ENCODE measurements at places on chromosomes 1 and 21.
A peak's percentile ranks its signal among the peaks of the same experiment; 100 is the strongest.

GRCh38 chr1:69585666-69586065, 17.9 kb downstream of the LRRC7 start:
- DNase-seq = no peak

DNA sequence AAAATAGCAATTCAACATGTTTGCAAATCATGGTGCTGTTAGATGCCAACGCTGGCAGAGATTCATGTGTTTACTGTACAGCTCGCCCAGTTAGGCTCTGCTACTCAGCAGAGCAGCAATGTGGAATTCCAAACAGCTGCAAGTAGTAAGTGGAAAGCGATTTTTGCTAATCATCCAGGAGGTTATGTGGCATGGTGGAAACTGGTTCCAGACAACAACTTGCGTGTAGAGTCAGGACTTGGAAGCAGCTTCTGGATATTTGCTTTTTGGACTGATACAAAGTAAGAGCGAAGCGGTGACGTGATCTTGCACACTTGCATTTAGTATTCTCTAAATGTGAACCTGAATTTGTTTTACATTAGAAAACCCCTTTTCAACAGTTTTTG, 27.1 kb upstream of the HHAT start:
- DNase-seq = no peak

GRCh38 chr1:212699104-212699624, 476 bp downstream of the BATF3 start:
- peak; percentile 36 for DNase-seq

DNA sequence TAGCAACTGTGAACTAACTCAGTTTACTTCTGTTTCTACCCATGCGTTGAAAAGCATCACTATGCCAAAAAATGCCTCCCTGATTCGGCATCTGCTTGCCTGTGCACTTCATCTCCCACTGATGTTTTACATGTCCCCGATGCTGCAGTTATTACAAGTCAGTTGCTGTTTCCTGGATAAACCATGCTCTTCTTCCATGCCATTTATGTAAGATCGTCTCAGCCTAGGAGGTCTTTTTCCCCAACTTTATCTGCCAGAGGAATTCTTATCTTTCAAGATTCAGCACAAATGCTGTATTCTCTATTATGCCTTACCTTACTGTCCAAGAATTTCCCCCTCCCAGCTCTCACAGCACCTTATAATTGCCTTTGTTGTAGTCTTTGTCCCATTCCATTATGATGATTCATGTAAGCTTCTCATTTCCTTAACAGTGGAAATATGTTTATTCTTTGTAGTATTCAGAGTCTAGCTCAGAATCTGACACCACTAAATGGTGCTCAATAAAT, 30.0 kb downstream of the PRKACB start:
- no peak for DNase-seq

GRCh38 chr1:67367370-67368045, 59.8 kb downstream of the IL12RB2 start:
- DNase-seq = peak; percentile 68

GRCh38 chr1:213658457-213658856, 329.3 kb upstream of the PROX1 start:
- peak; percentile 61 for DNase-seq

GRCh38 chr1:44531785-44532566, 126.9 kb downstream of the RNF220 start:
- peak; percentile 21 for DNase-seq

GRCh38 chr1:206679738-206680211, 4.9 kb upstream of the MAPKAPK2 start:
- DNase-seq = no peak

DNA sequence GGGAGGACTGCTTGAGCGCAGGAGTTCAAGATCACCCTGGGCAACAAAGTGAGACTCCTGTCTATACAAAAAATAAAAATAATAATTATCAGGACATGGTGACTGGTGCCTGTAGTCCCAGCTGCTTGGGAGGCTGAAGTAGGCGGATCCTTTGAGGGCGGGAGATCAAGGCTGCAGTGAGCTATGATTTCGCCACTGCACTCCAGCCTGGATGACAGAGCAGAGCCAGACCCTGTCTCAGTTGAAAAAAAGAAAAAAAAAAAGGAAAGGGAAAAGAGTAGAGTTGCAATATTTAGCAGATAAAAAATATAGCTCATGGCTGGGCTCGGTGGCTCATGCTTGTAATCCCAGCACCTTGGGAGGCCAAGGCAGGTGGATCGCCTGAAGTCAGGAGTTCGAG, 3.3 kb upstream of the S1PR1 start:
- DNase-seq = no peak

- DNase-seq = no peak
These were observed 67.4 kb downstream of the WLS start for GRCh38 chr1:68164918-68165317.

DNA sequence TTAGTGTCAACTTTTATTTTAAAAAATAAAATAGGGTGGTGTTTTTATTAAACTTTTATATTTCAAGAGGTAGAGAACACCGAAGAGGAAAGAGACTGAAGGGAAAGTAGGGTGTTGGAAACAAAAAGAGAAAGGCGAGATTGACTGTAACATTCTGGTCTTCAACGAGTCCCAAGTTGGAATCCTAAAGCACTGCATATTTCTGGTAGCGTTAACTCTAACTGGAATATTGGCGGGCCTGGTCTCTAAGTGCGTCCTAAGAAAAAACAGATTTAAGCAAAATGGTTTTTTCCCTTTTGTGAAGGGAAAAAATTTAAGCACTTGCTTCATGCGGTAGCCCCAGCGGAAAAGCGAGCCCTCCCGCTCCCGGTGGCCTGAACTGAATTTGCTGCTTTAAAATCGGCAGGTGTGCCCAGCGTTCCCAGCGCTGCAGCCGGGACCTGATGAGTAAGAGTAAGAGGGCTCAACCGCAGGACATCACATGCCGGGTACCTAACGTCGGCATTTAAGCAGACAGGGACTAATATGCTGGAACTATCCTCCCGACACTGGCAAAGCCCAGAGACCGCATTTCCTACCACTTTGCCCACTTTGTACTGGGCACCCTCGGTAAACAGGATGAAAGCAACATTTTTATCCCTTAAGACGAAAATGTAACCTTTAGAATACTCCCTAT, 30.5 kb upstream of the NFIA start:
- no peak for DNase-seq

GRCh38 chr1:214857716-214858115, 224.8 kb upstream of the KCNK2 start:
- no peak for DNase-seq

DNA sequence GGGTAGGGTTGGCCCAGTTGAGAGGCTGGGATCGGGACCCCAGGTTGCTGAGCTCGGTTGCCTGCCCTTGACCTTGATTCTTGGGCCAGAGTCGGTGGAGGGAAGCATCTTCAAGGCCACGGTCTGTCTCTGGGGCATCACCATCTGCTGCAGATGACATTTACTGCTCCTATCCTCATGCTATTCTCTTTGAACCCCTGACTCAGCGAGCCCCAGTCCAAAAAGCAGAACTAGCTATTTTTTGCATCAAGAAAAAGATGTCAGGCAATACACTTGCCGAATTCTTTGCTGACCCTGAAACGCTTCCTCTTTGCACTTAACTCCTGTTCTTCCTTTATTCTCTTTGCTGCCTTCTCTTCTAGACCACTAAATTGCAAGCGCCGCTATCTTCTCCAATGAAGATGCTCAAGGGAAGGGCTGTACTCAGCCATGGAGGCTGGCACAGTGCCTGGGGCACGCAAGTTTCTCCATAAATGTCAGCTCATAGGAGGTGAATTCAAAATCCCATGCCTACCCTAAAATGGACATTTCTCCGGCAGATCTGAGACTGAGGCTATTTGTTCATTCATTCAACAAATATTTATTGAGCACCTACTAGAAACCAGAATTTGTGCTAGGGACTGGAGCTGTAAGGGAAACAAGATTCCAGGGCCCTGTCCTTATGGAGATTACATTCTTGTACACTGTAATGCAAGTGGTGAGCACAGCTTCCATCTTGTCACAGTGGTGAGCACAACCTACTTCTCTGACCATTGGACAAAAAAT, 20.5 kb upstream of the CAPZB start:
- no peak for DNase-seq

DNA sequence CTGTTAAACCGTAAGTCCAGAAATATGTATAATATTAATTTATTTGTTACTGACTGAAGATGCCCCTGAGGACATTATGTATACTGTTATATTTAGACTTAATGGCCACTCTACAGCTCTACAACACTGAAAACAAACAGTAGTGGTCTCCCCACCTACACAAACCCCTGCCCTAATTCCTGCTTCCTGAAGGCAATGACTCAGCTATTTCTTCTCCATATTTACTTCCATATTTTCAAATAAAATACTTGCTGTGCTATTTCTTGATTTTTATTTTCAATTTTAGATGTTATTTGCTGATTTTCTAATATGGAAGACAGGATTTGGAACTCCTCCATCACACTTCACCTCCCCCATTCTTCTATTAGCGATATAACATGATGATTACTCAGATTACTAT, 97.6 kb downstream of the PCNX2 start:
- peak; percentile 81 for DNase-seq

DNA sequence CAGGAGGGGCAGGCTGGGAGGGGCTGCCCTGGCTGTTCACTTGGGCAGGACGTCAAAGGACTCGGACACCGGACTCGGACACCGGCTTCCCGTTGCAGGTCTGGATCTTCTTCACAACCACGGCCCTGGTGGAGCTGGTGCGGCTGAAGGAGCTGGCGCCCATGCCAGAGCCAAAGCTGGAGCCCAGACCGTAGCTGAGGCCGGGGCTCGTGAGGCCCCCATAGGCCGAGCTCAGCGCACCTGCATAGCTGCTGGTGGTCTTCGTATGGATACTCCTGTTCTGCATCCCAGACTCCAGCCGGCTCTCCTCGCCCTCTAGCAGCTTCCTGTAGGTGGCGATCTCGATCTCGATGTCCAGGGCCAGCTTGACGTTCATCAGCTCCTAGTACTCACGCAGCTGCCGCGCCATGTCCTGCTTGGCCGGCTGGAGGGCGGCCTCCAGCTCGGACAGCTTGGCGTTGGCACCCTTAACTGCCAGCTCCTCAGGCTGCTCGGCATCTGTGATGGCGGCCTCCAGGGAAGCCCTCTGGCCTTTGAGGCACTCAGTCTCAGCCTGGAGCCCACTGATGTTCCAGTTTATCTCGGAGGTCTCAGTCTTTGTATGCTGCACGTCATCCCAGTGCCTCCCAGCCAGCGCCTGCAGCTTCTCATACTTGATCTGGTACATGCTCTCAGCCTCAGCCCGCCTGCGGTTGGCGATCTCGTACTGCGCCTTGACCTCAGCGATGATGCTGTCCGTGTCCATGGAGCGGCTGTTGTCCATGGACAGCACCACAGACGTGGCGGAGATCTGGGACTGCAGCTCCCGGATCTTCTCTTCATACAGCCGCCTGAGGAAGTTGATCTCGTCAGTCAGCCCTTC, 15.1 kb upstream of the KLF17 start:
- peak; percentile 62 for DNase-seq

DNA sequence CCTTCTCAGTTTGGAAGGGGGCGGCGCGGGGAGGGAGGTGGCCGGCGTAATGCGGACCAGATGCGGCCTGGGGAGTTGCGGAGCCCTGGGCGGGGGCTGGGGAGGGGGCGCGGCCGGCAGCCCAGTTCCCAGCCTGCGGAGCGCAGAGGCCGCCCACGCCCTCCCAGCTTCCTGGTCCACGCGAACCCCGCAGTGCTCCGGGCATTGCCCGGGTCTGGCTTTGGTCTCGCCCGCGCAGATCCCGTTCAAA, 695 bp downstream of the DMBX1 start:
- DNase-seq = no peak

- DNase-seq = no peak
These were observed 385.0 kb upstream of the NFIA start for GRCh38 chr1:60697204-60697994.

DNA sequence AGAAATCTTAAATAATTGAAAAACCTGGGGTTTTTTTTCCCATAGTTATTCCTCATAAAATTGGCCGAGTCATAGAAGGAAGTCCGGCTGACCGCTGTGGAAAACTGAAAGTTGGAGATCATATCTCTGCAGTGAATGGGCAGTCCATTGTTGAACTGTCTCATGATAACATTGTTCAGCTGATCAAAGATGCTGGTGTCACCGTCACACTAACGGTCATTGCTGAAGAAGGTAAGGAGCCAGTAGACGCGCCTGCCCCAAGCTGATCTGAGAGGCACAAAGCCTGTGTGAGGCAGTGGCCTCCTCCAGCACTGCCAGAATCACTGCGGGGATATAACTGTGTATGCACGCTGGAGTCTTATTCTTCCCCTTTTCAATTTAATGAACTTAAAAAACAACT, 100.3 kb downstream of the PHTF1 start:
- no peak for DNase-seq

Measured in NCI-H510A treated with DMSO at 0.1 percent for 48 hours (cell line).